ENCODE measurements at places on chromosomes 7 and 10. TPM values are rescaled to one million over a fixed set of nuclear protein-coding genes. Genes with fewer than 3 reads are reported as not detected.

FGL2 gene
- not detected for total RNA-seq

ZNF487 gene
- 0.81 TPM for total RNA-seq

DNA sequence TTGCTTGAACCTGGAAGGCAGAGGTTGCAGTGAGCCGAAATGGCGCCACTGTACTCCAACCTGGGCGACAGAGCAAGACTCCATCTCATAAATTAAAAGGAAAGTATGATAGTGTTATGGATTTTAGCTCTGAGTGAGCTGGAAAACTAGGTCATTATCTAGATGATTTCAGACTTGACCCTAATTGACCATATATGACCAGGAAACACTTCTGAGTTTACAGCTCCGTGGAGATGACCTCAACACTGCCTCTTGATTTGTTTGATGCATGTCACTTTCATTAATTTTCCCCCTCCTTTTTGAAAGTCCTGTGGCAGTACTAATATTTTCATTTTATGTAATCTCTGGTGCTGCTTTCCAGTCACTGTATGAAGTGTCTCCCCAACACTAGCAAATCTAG is 7.8 kb upstream of the SEC61A2 start:
- DNase-seq: no peak

DNA sequence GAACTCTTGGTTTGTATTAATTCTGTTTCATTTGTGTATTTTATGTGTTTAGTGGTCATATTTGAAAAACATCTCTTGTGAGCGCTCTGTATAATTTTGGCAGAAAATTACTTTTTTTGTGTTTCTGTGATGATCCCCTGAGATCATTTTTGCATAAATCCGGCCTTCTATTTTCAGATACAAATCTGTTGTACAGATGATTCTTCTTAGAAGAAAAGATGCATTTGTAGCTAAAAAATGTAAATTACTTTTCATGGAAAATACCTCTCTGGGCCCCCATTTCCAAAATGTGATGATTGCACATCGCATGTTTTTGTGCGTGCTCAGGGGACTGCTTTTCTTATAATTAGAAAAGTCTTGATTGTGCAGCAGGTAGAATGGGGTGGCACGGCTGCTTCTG is 395.4 kb downstream of the LRMDA start:
- no peak for DNase-seq

DNA sequence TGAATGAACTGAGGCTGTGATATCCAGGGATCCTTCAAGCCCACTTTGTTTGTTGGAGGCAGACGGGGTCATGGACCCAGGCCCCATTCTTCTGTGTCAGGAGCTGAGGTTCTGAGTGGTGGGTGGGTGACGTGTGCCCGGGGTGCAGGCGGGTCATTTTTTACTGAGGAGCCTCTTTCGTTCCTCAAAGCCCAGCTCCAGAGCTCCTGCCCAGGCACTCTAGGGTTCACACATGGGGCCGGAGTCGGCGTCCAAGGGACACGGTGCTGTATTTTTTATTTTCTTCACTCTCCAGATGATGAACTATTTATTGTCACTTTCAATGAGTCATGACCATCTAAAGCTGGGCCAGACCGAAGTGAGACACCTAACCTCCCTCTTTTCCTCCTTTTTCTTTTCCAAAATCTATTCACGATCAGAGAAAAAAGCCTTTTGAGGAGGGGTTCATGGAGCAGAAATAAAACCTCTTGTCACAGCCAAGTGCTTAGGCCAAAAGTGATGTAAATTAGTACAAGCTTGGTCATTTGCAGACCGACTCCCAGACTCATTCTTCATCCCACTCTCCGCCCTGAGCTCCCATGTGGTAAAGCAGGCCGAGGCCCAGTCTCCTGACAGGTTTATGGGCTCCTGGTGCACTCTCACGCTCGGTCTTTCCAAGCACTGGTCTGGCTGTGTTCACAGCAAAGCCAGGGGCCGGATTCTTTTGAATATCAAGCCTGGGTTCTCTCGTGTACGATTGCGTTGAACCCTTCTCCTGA is 41.4 kb upstream of the PITRM1 start:
- DNase-seq: no peak

DNA sequence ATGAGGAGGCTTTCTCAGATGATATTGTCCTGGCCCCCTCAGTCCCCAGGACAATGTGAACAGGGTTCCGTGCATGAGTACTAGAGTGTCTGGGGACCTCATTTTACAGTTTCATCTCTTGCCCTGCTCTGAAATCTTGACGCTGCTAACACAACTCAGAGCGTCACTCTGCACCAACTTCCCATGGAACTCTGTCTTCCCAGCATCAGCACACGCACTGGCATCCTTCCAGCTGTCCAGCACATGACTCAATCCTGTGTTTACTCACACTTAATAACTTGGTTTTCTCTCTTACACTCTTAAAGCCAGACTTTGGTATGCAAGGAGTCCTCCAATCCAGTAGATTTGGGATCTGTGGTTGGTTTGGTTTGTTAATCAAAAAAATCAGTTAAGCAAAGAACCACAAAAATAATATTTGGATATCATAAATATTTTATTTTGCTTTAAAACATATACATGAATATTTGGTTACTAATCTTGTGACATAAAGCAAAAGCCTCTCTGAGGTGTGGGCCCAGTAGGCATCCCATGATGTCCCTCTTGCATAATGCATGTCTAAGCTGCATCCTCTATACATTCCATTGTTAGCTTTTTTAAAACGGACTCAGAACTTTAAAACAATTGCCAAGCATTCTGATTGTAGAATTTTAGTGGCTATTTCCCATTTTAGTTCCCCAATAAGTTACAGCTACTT is 131.0 kb downstream of the CXCL12 start:
- DNase-seq: no peak

GRCh38 chr7:27000496-27000895 is 95.3 kb downstream of the HOXA1 start:
- DNase-seq: no peak
